GM12878 (cell line): ENCODE measurements at places on chromosomes 7 and 10. TPM values are rescaled to one million over a fixed set of nuclear protein-coding genes. Genes with fewer than 3 reads are reported as not detected.

The PIK3AP1 gene
- total RNA-seq: 137 and 142 TPM in 2 replicates

The EFCAB10 gene
- total RNA-seq: not detected in 2 replicates

The LIPK gene
- not detected in 2 replicates for total RNA-seq

The DPP6 gene
- not detected in 2 replicates for total RNA-seq

The OLAH gene
- total RNA-seq: 0.56 and 0.59 TPM in 2 replicates

The TRIM74 gene
- 0.31 TPM in 1 of 2 replicates, not detected in the other for total RNA-seq

The ATP6V0E2 gene
- total RNA-seq: 33.2 and 37.0 TPM in 2 replicates

The ASZ1 gene
- total RNA-seq: 0.11 TPM in 1 of 2 replicates, not detected in the other
